ENCODE measurements at places on chromosomes 1 and 21.
A peak's percentile ranks its signal among the peaks of the same experiment; 100 is the strongest.

- DNase-seq: no peak
These were observed 3.4 kb downstream of the KDM4A start for GRCh38 chr1:43653339-43653738.

GRCh38 chr1:233863901-233864545 lies 40.5 kb upstream of the SLC35F3 start:
- no peak for DNase-seq

DNA sequence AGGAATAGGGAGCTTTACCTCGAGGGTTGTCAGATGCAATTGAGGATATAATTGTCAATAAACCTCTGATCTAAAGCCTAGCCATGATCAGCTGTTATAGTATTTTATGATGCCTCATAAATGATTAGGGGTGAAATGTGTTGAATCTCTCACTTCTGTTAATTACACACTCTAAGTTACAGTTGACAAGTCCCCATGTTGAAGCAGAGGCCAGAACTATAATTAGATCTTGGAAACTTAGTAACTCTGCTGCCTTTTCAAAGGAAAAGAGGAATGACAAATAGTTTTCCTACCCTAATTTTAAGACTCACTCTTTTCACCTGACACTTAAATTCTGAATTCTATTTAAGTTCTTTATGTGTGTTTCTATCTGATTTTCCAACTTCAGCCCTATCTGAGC lies 33.8 kb downstream of the CCSAP start:
- no peak for DNase-seq

GRCh38 chr1:24926563-24927249 lies 3.4 kb downstream of the RUNX3 start:
- DNase-seq: no peak

DNA sequence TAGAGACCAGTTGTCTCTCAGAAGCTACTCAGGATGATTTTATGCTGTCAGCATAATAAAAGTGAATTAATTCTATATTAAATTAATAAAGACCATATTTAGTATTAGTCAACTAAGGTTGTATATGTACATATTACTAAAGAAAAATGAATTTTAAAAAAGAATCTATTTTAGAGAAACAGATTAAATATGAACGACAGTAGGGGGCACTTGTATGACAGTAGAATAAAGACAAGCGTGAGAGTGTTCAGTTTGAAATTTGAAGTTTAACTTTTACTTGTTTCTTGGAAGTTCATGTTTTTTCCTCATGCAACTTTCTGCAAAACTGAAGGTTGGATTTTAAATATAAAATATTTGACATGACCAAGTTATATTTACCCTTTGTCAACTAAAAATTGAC lies 67.9 kb upstream of the MACF1 start:
- no peak for DNase-seq

GRCh38 chr1:200899451-200899915 lies 4.8 kb downstream of the INAVA start:
- no peak for DNase-seq

GRCh38 chr1:100597784-100598183 lies 59.8 kb downstream of the GPR88 start:
- no peak for DNase-seq

- no peak for DNase-seq
These were observed 65.2 kb upstream of the SPAG17 start for GRCh38 chr1:118250232-118250631.

DNA sequence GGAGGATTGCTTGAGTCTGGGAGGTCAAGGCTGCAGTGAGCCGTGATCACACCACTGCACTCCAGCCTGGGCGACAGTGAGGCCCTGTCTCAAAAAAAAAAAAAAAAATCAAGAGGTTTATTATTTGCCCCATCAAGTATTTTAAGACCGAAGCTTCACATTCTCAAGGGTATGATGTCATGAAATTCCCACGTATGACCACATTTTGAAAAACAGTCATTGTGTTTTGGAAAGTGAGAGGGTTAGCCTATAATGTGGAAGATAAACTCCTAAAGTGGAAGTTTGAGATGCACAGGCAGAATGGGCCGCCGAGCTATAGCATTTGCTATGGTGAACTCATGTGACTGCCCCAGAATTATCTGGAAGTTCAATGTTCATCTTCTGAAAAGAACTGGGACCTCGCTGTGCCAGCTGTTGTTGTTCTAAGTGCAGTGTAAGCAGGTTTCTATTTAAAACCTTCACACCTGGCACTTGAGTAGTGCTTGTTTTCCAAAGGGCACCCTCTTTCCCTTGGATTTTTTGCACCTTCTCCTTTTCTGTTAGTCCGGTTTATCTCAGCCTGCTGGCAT lies 96.9 kb upstream of the SLC25A33 start:
- no peak for DNase-seq

DNA sequence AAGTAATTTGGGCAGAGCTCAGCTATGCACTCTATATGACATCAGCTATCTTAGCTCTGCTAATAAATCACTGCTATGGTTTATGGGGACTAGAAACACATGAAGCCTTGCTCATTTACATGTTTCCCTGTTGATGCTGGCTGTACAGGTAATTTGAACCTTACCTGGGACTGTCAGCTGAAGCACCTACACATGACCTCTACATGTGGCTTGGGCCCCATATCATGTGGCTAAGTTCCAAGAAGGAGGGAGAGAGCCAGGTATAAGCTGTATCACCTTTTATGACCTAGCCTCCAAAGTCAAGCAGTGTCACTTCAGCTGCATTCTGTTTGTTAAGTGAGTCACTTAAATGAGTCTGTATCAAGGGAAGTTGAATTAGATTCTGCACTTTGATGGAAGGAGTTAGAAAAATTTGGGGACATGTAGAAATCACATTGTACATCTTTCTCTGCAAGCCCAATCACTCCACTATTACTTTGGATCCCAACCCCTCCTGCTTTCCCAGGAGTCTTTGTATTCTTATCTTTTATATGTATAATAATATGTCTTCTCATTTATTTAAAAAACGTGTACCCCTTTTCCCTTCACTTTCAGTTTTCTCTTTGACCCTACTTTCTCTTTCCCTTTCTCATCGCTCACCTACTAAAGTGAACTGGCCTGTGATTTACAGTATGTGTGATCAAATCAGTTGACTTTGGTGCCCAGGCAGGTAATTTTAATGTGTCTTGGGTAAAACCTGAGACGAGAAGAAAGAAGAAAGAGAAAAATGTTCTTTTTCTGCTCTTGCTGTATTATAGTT lies 53.4 kb upstream of the PRKACB start:
- DNase-seq: no peak

- no peak for DNase-seq
These were observed 1.0 kb downstream of the NCDN start for GRCh38 chr1:35558374-35559316.

- DNase-seq: no peak
These were observed 81.0 kb upstream of the NR5A2 start for GRCh38 chr1:199946305-199947155.

DNA sequence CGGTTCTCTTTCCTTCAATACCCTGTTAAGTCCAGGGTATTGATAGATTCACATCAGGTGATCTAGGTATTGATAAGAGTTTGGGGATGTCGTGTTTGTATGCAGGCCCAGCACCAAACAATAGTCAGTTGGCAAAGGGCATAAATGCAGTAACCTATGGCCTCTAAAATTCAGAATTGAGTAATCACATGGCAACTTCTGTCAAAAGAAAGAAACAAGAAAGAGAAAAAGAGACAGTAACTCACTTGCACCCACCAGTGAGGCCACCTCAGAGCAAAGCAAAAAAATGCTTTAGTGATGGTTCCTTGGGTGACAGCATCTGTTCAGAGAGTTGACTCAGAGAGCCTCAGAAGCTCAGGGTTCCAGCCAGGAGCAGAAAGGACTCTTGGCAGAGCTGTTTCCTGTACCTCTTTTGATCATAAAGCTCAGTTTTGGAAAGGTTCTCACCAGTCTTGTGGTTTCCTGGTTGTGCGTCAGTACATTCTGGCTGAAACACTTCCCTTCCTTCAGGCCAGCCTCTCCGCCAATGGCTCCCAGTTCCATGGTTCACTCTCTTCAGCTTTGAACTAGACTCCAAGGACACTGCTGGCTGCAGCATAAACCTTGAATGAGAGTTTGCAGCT lies 70.1 kb upstream of the GORAB start:
- DNase-seq: no peak

- DNase-seq: no peak
These were observed 228.6 kb downstream of the GPATCH2 start for GRCh38 chr1:217402301-217402700.

- DNase-seq: peak; percentile 6
These were observed 14.8 kb upstream of the PIGM start for GRCh38 chr1:160046494-160047110.

- DNase-seq: no peak
These were observed 24.2 kb upstream of the ITPKB start for GRCh38 chr1:226762988-226763904.

DNA sequence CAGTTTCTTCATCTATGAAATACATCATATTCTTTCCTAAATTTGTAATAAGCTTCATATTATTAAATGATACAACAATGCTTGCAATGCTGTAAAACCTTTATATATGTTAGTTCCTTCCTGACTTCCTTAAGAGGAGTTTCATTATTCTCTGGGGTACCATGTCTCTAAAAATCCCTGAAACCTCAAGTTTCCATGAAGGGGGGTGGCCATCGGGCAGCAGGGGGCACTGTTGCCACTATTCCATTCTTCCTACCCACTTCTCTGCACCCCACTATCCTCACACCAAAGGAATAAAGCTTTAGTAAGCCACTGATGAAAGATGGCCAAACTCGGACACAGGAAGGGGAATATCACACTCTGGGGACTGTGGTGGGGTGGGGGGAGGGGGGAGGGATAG lies 9.0 kb upstream of the DMRTB1 start:
- DNase-seq: no peak

- no peak for DNase-seq
These were observed 61.8 kb upstream of the SYT6 start for GRCh38 chr1:114215436-114215835.

- no peak for DNase-seq
These were observed 834.0 kb downstream of the USP25 start for GRCh38 chr21:16563795-16564194.

DNA sequence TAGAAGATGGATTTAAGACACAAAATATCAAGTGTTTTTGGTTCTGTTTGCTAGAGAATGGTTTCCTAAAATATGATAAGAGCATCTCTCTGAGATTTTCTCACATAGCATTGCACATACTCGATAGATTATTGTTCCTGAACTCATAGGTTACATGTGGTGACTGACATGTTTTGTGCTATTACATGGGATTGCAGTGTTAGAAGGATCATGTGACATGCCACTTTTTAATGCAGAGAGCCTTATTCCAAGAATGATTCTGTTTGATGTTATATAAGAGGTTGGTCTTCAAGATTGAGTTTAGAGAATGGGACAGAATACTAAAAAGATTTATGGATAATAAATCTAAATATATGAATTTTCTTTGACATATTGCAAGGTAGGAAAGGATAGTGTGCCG lies 34.4 kb upstream of the SPAG17 start:
- no peak for DNase-seq

- DNase-seq: no peak
These were observed 13.9 kb downstream of the FAM151A start for GRCh38 chr1:54609301-54609921.

GRCh38 chr1:226589008-226589733 lies 40.6 kb downstream of the STUM start:
- no peak for DNase-seq

GRCh38 chr1:45403298-45403697 lies 63.1 kb upstream of the MUTYH start:
- no peak for DNase-seq

- DNase-seq: no peak
These were observed 77.2 kb downstream of the EVI5 start for GRCh38 chr1:92707709-92708108.

GRCh38 chr1:180451504-180451903 lies 50.9 kb downstream of the ACBD6 start:
- no peak for DNase-seq

DNA sequence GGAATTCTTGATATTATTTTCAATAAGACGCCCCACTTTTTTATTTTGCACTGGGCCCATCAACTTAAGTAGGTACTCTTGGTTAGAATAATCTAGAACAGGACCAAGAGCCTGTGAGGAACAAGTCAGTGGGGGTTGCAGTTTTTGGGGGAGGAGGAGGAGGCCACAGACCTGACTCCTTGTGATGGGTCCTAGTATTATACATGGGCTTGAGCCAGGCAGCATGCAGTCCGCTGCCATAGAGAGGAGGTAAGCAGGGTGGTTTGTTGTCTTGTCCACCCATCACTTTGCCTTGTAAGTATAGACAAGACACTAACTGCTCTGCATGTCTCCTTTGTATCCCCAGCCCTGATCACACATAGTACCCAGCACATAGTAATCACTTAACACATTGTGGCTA lies 24.5 kb downstream of the ROR1 start:
- no peak for DNase-seq

- no peak for DNase-seq
These were observed 17.4 kb downstream of the MIGA1 start for GRCh38 chr1:77796695-77797405.

DNA sequence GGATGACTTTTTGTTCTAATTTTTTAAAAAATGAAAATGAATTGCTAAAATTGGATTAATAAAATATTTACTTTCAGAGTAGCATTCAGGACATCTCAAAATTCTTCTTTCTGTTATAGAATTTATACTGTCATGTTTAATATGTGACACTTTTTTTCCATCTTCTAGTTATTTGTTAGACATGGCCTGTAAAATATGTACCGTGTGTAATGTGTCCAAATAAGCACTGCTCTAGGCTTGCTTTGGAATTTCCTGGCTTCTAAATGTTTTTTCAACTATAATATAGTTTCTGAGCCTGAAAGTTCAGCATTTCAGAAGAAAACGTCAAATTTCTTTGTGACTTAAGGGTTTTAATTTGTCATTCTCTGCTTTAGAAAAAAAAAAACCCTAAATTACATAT lies 243.6 kb downstream of the DNM3 start:
- no peak for DNase-seq

GRCh38 chr1:222241410-222241809 lies 306.5 kb downstream of the HHIPL2 start:
- no peak for DNase-seq

DNA sequence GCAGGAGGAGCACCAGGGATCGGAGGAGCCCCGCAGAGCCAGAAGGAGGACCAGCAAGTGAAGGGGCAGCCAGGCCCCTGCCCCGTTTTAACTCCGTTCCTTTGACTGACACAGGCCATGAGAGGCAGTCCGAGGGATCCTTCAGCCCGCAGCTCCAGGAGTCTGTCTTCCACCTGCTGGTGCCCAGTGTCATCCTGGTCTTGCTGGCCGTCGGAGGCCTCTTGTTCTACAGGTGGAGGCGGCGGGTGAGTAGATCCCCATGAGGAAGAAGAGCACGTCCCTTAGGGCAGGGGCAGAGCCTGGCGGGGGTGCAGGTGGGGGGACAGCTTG lies 13.3 kb downstream of the CSF1 start:
- no peak for DNase-seq

GRCh38 chr21:37199057-37199924 lies 67.8 kb downstream of the VPS26C start:
- no peak for DNase-seq

DNA sequence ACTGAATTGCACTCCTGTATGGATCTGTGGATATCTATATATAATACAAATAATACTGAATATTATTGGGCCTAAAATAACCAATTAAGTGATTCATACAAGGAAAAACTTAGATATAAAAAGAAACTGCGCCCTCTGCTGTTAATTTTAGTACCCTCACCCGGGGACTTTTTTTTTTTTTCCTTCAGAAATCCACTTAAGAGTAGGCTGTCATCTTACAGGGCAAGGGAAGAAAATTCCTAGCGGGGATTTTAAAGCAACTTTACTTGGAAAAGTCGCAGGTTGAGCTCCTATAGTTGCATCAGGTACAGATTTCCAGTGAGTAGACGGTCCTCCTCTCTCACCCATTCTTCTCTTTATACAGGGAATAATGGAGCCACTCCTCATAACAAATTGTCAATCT lies 1.3 kb downstream of the NTNG1 start:
- no peak for DNase-seq

- DNase-seq: no peak
These were observed 97.2 kb downstream of the NAV1 start for GRCh38 chr1:201636097-201636496.

All from stimulated activated CD8-positive, alpha-beta memory T cell treated with anti-CD3 and anti-CD28 coated beads, Interleukin-4, amount 100 ng/mL, for 1 hour (primary cell).